ENCODE measurements at places on chromosomes 1 and 21.

- peak; percentile 37 for DNase-seq
Measured at GRCh38 chr1:108041360-108042142, 76.6 kb upstream of the VAV3 start.

DNA sequence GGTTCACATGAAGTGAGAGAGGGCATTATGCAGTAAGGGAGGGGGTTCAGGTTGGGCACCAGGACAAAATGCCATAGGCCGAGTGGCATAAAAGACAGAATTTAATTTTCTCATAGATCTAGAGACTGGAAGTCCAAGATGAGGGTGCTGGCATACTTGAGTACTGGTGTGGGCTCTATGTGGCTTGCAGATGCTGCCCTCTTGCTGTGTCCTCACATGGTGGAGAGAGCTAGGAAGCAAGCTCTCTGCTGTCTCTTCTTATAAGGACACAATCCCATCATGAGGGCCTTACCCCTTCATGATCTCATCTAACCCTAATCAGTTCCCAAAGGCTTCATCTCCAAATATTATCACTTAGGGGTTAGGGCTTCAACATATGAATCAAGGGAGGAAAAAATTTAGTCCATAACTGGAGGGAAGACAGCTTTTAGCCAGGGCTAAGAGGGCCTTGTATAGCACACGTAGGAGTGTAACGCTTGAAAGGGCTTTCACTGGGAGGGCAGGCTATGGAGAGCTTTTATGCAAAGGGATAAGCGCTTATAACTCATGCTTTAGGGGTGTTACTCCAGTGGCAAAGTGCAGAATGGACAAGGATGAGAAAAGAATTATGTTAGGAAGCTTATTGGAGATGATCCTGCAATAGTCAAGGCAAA is 64.5 kb downstream of the PLPPR5 start:
- DNase-seq: no peak

- no peak for DNase-seq
Measured at GRCh38 chr1:43582162-43582566, 51.5 kb downstream of the PTPRF start.

- no peak for DNase-seq
Measured at GRCh38 chr1:211684791-211685190, 9.4 kb upstream of the NEK2 start.

DNA sequence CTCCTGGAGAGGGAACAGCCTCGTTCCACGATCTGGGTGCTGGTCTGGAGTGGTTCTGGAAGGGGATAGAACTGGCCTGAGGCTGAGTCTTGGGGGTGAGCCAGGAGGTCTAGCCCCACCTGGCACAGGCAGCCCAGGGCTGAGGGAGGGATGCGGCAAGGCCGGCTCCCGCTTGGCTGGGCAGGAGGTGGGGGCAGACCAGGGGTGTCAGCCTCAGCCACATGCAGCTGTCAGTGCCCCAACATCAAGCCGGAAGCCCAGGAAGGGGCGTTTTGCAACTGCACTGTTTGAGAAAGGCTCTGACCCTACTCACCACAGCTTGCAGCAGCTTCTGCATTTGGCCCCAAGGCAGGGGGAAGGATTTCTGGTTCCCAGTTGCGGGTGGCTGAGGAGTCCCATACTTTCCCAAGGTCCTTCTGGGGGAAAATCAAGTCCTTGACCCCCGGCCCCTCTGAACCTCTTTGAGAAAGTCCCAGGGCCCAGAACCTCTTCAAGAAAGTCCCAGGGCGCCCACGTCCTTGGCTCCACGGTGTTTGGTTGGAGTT is 2.0 kb downstream of the EFHD2 start:
- peak; percentile 96 for DNase-seq

DNA sequence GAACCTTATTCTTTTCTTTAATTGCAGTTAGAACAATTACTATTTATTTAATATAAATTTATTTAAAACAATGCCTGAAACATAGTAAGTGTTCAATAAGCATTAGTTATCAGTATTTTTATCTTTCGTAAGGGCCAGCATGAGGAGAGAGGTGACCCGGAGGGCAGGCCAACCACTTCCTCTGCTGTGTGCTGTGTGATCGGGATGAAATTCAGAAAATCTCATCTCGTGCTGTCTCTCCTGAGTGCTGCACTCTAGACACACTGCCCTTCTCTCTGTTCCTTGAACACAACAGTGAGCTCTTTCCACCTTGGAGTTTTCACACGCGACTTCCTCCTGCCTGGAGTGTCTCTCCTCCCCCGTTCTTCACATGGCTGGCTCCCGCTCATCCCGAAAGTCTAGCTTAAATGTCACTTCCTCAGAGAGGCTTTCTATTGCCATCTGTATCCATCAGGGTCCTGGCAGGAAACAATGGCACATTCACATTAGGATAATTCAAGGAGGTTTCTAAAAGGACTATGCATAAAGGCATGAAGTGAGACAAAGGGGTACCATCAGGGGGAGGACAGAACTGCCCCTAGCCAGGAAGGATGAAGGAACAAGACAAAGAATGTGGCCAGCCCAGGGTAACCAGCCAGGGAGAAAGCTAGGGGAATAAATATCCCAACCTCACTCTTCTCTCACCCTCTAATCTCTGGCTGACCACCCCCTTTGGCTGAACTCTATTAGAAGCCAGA is 142.6 kb upstream of the GJB5 start:
- DNase-seq: no peak

GRCh38 chr1:60692031-60692430 is 390.3 kb upstream of the NFIA start:
- no peak for DNase-seq

DNA sequence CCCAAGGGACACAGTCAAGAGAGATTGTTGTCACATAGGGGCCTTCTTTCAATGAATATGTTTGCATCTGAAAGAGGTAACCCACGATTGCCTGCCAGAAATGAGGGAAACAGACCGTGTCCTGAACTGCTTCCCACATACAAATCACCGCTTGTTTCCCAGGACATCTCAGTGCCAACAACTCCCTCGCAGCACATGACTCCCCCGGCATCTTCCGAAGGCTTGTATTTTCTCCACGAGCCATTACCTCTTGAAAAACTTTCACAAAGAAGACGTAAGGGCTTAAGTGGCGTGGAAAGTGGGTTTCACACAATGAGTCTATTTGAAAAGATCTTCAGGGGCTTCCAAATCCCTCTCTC is 31.6 kb upstream of the PDE9A start:
- DNase-seq: no peak

DNA sequence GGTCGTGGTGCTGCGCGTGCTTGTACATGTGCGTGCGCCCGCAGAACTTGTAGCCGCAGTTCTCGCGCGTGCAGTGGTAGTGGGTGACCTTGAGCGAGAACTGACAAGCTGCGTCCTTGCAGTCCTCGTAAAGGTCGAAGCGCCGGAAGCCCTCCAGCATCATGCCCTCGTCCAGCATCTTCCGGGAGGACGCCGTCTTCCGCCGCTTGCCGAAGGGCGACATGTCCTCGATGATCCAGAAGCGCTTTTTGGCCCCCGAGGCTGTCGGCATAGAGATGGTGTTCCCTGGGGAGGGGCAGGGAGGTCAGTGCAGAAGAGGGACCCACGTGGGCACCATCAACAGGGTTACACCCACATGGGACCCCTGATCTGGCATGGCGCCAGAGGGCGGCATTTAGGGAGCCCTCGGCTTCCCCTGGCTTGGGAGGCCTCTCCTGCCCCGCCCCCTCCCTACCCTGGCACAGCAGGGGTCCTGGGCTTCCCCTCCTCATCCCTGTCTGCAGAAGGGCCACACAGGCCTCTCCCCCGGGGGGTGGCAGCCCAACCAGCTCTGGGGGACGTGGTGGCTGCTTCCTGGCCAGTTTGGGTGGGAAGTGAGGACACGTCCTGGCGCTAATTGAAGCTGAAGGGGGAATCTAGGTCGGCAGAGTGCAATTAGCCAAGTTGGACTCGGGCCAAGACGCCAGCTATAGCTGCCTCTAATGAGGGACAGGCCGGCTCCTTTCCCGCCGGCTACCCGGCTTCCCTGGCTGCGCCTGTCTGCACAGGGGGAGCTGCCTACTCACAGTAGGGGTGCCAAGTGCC is 156.5 kb downstream of the CASZ1 start:
- no peak for DNase-seq

DNA sequence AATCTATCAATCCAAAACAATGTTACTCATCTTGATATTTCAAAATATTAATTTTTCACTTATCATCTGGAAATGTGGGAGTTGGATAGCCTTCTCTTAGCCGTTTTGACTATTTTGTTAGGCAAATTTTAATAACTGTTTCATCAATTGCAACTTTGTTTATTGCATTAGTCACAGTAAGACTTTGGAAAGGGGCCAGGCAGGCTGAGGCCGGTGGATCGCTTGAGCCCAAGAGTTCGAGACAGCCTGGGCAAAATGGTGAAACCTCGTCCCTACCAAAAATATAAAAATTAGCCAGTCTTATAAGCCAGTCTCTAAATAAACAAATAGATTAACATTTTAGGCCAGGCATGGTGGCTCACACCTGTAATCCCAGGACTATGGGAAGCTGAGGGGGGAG is 113.0 kb upstream of the NR5A2 start:
- no peak for DNase-seq

- DNase-seq: no peak
Measured at GRCh38 chr1:211603191-211603701, 24.3 kb upstream of the SLC30A1 start.

GRCh38 chr1:206672844-206673758 is 11.6 kb upstream of the MAPKAPK2 start:
- DNase-seq: peak; percentile 88

DNA sequence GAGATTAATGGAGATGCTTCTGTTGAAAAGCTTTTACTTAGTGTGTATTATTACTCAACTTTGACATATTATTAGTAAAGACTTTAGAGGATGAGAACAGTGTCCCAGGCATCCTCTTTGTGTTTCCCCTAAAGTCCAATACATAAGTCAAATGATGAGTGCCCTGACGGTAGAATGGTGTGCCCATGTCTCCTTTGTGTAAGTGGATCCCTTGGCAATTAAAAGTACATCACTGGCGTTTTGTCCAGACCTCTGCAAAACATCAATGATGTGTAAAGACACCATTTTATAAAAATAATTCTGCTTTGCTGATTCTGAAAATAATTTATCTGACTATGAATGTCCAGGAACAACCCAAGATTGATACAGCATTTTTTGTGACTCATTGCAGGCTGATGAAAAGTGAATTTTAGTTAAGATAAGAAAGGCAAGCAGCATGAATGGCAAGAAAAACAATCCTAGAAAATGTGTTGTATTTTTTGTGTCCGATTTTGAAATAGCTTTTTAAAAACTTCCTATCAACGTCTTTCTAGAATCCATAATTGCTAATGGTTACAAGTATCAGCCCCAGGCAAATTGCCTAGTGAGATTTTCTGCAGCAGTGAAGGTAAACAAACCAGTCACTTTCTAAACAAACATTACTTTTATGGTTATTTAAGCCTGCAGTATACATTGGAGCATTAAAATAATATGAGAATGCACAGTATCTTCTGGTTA is 251.5 kb downstream of the PTPRC start:
- DNase-seq: no peak

GRCh38 chr1:204453141-204453772 is 41.3 kb downstream of the PIK3C2B start:
- DNase-seq: no peak

- DNase-seq: no peak
Measured at GRCh38 chr1:201259476-201260235, 23.6 kb upstream of the PKP1 start.

GRCh38 chr1:53508991-53509666 is 49.9 kb downstream of the DMRTB1 start:
- DNase-seq: no peak

DNA sequence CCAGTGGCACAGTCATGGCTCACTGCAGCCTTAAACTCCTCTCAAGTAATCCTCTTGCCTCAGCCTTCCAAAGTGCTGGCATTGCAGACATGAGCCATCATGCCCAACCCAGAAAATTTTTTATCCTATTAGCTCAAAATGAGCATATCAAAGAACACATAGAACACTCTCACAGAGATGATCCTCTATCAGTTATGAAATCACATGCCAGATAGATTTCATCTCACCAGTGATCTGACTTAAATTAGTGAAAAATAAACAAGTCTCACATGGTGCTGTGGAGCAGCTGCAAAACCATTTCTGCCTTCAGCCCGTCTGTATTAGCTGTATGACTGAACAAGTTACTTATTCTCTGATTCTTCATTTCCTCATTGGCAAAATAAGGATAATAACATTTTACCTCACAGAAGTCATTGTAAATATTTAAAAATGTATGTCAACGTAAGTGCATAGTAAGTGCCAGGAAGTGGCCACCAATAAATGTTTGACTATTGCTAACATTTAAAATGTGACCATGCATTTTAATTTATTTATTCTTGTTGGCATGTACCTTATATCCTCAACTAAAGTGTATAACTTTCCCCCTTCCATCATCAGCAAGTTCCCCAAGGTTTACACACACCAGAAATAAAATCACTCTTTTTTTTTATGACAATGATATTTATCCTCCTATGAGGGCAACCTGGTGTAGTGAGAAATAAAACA is 29.0 kb upstream of the SLC19A2 start:
- DNase-seq: no peak

GRCh38 chr1:201245082-201245481 is 38.2 kb upstream of the PKP1 start:
- no peak for DNase-seq

DNA sequence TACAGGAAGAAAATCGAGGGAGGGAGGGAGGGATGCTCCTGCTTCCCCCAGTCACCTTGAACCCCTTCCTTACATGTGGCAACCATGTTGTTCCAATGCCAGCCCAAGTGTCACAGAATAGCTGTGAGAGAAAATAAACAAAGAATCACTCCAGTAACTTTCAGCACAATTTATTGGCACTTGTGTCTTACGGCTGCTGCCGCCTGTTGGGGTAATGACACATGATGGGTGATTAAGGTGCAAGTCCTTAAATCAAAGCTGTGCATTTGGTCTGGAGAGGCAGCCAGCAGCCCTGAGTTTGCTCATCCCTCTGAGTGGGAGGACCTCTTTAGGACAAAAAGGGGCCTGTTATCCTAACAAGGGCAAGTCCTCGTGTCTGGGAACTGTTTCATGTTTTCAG is 377.7 kb downstream of the PCP4 start:
- DNase-seq: no peak

- DNase-seq: peak; percentile 35
Measured at GRCh38 chr1:159817276-159818041, 9.2 kb upstream of the SLAMF8 start.

DNA sequence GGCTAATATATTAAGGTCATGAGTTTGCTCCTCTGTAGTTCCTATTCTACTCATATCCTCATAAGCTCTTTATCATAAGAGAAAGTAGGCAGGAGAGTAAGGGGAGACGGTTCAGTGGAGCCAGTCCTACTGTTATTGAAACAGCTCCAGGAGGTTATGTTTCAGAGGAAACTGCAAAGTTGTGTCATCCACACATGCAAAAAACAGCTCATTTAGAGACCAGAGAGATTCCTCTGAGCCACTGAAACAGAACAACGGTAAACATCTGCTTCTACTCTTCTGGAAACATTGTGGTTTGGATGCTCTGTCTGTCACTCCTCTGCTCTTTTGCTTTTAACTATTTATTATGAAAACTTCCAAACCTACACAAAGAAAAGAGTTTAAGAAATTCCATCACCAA is 66.3 kb upstream of the PPP2R5A start:
- DNase-seq: no peak

GRCh38 chr1:10450156-10450814 is 454 bp downstream of the CORT start:
- DNase-seq: no peak

Measured in CD14-positive monocyte (primary cell).